Brain (organoid and tissue), 16 donors: ENCODE measurements at places on chromosomes 7 and 10. TPM values are rescaled to one million over a fixed set of nuclear protein-coding genes. Genes with fewer than 3 reads are reported as not detected.

The ABI1 gene
- 35.6 TPM for polyA plus RNA-seq

The AKR1C3 gene
- 7.8 TPM for polyA plus RNA-seq

The MAGI2 gene
- 14.6 TPM for polyA plus RNA-seq

The PNLIP gene
- polyA plus RNA-seq: not detected

The MSS51 gene
- not detected for polyA plus RNA-seq

The NFKB2 gene
- polyA plus RNA-seq: 6.8 TPM

The FEZF1 gene
- polyA plus RNA-seq: 0.15 TPM

The VOPP1 gene
- 101 TPM for polyA plus RNA-seq

The FGL2 gene
- 0.85 TPM for polyA plus RNA-seq
